ENCODE measurements at places on chromosomes 3 and 15.

GRCh38 chr15:48221885-48222284 is 15.8 kb downstream of the SLC12A1 start:
- no peak for DNase-seq

GRCh38 chr3:149781741-149782140 is 10.6 kb downstream of the ANKUB1 start:
- no peak for DNase-seq

GRCh38 chr15:52257734-52258062 is 37.9 kb downstream of the MYO5C start:
- no peak for DNase-seq

- no peak for DNase-seq
Observed at GRCh38 chr15:47414207-47414606, 303.1 kb upstream of the SEMA6D start.

- DNase-seq: no peak
Observed at GRCh38 chr15:93028111-93028631, 60.8 kb downstream of the RGMA start.

- DNase-seq: no peak
Observed at GRCh38 chr15:85709250-85709649, 85.5 kb downstream of the KLHL25 start.

DNA sequence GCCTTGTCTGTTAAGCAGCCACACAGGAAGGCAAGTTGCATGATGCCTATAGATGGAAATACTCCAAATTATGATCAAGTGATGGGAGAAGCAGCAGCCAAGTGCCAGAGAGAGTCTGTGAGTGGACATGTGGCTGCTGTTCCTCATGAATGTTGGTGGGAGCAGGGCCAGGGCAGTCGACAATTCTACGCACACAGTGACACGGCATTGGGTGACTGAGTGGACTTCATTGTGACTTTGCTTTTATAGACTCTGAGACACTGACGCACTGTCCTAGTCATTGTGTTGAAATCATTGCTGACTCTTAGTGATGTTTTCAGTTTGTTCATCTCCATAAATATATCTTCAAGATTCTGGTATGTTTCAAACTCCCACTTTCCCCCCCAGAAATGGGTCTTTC is 246.3 kb upstream of the SEMA6D start:
- DNase-seq: no peak

- DNase-seq: no peak
Observed at GRCh38 chr15:40549894-40550293, 14.9 kb downstream of the CCDC32 start.

DNA sequence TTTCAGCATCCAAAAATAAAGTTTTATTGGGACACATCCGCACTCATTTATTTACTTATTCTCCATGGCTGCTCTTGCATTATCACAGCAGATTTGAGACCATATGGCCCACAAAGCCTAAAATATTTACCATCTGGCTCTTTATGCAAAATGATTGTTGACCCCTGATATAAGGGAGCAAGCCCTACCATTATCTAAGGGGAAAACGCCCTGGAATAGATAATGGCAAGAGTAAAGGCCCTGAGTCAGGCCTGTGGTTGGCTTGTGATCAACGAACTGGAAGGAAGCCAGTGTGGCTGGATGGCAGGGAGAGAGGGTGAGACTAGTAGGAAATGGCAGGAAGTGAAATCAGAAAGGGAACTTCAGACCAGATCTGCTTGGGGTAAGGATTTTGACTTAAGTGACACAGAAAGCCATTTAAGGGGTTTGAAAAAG is 24.6 kb upstream of the DMXL2 start:
- DNase-seq: no peak

- no peak for DNase-seq
Observed at GRCh38 chr3:4011166-4011565, 211.9 kb downstream of the LRRN1 start.

- DNase-seq: no peak
Observed at GRCh38 chr3:71994906-71995305, 210.0 kb upstream of the PROK2 start.

GRCh38 chr3:135140591-135140990 is 345.5 kb downstream of the EPHB1 start:
- DNase-seq: no peak

- no peak for DNase-seq
Observed at GRCh38 chr15:57227899-57228298, 148.4 kb upstream of the CGNL1 start.

- DNase-seq: no peak
Observed at GRCh38 chr3:172649987-172650386, 60.9 kb downstream of the NCEH1 start.
